Keratinocyte (primary cell): ENCODE measurements at places on chromosomes 7 and 10. TPM values are rescaled to one million over a fixed set of nuclear protein-coding genes. Genes with fewer than 3 reads are reported as not detected.

PPIF gene
- polyA plus RNA-seq: 69.1 to 124 TPM (median 71.3 TPM) in 3 replicates

SPDYE11 gene
- polyA plus RNA-seq: not detected in 3 replicates

UNC5B gene
- polyA plus RNA-seq: 0.96 to 3.1 TPM (median 1.1 TPM) in 3 replicates

- peaks cover 21% of the 10 kb centered on the region for H3K27me3 ChIP-seq
- H3K4me1 ChIP-seq: no peaks in the 10 kb centered on the region
- H3K4me3 ChIP-seq: no peak overlapping the region
- no peak for DNase-seq
- no peaks in the 10 kb centered on the region for H3K36me3 ChIP-seq
These were observed 10.4 kb downstream of the NEUROG3 start for GRCh38 chr10:69562731-69563254.

PIP gene
- polyA plus RNA-seq: not detected in 3 replicates
